ENCODE measurements at places on chromosomes 5 and 9.

DNA sequence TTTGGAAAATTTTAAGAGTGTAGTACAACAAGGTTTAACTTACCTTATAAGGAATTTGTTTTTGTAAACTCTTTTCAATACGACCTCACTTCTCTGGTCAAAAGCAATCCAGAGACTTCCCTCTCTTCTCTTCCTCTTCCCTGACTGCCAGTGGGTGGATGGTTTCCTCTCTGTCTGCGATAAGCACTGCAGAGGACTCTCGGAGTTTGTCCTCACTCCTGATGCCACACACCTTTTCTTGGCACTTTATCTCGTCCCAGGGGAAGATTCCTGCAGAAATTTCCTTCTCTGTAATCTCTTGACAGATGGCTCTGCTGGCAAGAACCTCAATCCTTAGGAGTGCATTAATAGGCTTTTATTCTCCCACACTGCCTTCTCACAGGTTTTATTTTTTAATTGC, 641.6 kb downstream of the NR2F1-AS1 start:
- DNase-seq = no peak

GRCh38 chr9:134842321-134842720, 38.3 kb upstream of the FCN2 start:
- DNase-seq = no peak

- DNase-seq = no peak
These were observed 1528.6 kb downstream of the EFNA5 start for GRCh38 chr5:106142116-106142515.

- DNase-seq = no peak
These were observed 220.8 kb upstream of the DAPK1 start for GRCh38 chr9:87276851-87277261.

- no peak for DNase-seq
These were observed 142.0 kb downstream of the PARP8 start for GRCh38 chr5:50808406-50808805.

GRCh38 chr5:155150012-155150411, 136.5 kb downstream of the KIF4B start:
- DNase-seq = no peak

DNA sequence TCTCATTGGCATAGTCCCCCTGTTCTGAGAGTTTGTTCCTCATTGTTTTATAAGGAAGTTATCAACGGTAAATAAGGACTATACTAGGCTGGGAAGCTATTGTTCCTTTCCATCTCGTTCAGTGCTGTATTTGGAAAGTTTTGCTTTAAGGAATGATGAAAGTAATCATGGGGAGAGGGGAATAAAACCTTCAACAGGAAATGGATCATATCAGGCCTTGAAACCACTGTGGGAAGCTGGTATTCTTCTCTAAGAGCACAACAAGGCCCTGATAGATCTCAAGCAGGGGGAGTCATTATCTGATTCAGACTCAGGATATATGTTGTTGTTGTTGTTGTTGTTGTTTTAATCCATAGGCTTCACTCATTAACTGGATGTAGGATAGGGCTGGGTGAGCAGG, 474.5 kb downstream of the ENC1 start:
- DNase-seq = no peak

GRCh38 chr9:130894546-130894945, 2.1 kb downstream of the QRFP start:
- no peak for DNase-seq

GRCh38 chr9:18473652-18474279, at the start of gene ADAMTSL1:
ADAMTSL1 (plus strand) TSS chr9:18474153; CDS start chr9:18474233, 80 bp downstream.
- DNase-seq = no peak

- DNase-seq = no peak
These were observed 9.7 kb downstream of the RAD1 start for GRCh38 chr5:34905564-34905963.

DNA sequence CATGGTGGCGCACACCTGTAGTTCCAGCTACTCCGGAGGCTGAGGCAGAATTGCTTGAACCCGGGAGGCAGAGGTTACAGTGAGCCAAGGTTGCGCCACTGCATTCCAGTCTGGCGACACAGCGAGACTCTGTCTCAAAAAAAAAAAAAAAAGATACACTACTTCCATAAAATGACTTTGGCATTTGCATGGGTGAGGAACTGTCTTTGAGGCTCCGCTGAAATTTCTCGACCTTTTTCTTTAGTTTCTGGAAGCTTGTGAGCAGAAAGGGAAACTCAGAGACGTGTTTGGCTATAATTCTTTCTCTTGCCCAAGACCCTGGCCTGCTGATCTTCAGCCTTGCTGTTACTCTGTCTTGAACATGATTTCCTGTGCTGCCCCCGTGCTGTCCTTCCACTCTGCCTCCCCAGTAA, 37.3 kb downstream of the SPIN1 start:
- no peak for DNase-seq

GRCh38 chr9:133615186-133615585, 6.0 kb upstream of the FAM163B start:
- no peak for DNase-seq

GRCh38 chr5:96384353-96384752, 48.7 kb downstream of the PCSK1 start:
- no peak for DNase-seq

GRCh38 chr9:136560586-136560985, 14.7 kb upstream of the NOTCH1 start:
- DNase-seq = no peak

DNA sequence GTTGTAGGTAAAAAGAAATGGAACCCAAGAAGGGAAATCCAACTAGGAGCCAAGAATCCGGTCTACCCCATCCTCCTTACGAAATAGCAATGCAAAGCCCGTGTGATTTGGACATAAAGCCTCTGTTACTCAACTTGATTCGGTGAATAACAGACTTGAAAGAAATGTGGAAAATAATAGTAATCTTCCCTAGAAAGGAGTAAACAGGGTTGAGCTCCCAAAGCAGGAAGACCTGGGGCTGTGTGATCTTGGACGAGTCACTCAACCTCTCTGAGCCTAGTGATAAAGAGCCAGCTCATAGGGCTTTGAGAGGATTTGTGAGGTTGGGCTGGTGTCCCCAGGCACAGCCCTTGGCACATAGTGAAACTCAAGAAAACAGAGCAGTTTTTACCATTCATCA, 42.7 kb upstream of the IL17B start:
- DNase-seq = no peak

DNA sequence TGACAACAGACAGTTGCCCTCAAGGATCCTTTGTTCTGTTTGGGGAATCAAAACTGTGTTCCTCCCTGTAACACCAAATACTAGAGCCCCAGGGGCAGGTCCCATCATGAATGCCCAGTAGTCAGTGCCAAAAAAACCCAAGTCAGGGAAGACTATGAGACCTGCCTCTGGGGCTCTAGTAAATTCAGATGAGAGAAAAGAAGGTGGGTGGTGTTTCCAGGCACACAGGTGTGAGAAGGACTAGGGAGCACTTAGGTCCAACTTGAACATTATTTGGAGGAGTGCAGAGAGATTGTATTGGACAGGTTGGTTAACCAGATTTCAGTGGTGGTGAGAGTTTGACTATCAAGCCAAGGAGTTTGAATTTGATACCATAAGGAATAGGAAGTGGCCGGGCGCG, 52.0 kb downstream of the SLC22A5 start:
- no peak for DNase-seq

DNA sequence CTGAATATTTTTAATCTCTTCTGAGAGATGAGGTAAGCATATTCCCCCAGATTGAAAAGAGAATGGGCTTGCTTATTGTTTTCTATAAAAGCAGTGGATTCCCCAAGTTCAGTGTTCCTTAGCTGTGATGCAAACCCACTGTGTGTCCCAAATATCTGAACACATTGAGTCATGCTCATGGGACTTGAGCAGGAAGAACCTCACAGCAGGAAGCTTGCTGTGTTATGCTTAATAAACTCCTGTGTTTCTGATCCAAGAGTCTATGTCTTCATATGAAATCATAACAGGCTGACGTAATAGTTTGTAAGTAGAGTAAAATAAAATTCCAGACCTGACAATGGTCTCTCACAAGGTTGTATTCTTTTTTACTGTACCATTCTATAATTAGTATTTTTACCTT, 24.8 kb upstream of the LOX start:
- no peak for DNase-seq

DNA sequence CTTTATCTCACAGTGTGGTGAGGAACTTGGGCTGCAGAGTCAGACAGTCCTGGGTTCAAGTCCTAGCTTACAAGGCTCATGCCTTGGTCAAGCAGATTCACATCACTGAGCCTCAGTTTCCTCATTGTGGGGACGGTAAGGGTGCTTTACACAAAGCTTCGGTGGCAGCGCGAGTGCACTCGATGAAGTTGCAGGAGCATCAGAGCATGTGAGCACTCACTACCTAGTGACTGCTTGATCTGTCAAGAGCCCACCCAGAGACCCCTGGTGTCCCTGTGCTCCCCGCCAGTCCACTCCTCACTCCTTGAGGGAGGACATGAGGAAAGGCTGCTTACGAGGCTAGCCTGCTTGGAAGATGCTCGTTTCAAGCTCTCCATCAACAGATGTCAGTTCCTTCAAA, 56.2 kb upstream of the GARNL3 start:
- DNase-seq = no peak

GRCh38 chr9:110185806-110186205, 22.2 kb downstream of the C9orf152 start:
- no peak for DNase-seq
